GM20000 (cell line): ENCODE measurements at places on chromosomes 12 and 14.

DNA sequence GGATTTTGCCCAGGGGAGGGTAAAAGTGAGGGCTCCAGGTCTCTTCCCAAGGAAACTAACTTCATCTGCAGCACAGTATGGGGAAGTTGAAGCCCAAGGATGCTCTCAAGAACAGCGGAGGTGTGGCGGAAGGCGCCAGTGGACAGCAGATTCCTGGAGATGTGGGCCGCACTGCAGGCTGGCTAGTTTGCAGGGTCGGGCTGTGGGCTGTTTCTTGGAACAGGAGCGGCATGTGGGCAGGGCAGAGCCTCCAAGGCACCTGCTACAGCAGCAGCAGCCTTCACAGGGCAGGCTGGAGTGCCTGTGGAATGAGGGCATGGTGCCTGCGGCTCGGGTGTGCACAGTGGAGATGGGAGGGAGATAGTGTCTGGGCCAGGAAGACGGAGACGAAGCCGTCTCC lies 100.0 kb upstream of the SFSWAP start:
- no peak for DNase-seq

DNA sequence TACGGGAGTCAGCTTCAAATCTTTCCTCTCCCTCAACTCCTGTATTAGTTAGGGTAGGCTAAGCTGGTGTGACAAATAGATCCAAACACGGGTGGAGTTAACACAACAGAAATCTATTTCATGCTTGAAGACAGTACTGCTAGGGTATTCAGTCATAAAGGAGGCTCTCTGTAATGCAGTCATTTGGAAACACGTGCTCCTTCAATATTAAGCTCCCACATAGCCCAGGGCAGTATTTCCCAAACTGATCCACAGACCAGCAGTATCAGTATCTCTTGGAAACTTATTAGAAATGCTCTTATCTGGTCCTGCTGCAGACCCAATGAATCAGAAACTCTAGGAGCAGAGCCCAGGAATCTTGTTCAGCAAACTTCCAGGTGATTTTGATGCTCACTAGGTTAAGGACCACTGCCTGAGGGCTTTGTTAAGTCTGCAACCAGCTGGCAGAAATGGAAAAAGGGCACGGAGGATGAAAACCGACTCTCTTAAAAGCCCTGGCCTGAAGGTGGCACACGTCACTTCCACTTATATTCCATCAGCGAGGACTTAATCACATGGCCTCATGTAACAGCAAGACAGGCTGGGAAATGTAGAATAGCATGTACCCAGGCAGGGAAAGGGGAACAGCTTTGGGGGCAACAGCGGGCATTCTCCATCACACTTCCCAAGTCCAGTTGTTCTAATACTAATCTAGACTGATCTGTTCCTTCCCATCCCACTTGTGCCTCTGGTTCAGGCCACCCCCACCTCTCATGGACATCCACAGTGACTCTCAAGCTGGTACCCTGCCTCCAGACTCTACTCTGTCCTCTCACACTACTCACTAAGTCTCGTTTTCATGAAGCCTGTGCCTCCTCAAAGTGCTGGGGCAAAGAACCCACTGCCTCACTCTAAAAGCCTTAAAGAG lies 38.2 kb upstream of the RIC8B start:
- DNase-seq: no peak

GRCh38 chr14:24847568-24848095 lies 202.3 kb downstream of the STXBP6 start:
- no peak for DNase-seq

GRCh38 chr14:97456958-97457357 lies 659.8 kb downstream of the VRK1 start:
- no peak for DNase-seq

GRCh38 chr12:104280717-104281458 lies 22.7 kb upstream of the EID3 start:
- no peak for DNase-seq

DNA sequence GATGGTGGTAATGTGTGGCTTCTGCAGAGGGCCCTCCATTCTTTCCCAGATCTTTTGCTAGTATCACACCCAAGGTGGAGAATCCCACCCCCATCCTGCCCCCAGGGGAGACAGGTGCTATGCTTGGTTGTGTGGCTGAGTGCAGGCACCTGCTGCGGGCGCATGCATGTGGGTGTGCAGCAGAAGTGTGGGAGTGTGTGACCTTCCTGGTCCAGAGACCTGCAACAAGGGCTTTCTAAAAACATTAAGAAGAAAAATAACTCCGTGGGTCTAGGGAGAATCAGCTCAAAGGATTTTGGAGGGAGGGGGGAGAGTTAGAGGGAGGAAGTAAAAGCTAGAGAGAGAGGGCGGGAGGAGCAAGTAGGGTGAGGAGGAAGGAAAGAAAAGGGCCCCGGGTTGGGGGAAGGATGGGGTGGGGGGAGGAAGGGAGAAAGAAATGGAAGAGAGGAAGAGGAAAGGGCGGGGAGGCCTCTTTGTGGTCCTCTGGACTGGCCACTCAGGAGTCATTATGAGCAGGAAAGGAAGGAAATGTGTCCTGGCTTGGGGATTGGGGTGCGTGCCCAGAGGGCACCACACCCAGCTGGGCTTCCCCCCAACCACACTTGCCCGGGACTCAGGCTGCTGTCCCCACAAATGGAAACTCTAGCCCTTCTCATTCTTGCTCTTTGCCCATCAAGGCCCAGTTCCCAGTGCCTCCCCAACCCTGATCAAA lies 3.1 kb upstream of the FIGNL2 start:
- DNase-seq: no peak

DNA sequence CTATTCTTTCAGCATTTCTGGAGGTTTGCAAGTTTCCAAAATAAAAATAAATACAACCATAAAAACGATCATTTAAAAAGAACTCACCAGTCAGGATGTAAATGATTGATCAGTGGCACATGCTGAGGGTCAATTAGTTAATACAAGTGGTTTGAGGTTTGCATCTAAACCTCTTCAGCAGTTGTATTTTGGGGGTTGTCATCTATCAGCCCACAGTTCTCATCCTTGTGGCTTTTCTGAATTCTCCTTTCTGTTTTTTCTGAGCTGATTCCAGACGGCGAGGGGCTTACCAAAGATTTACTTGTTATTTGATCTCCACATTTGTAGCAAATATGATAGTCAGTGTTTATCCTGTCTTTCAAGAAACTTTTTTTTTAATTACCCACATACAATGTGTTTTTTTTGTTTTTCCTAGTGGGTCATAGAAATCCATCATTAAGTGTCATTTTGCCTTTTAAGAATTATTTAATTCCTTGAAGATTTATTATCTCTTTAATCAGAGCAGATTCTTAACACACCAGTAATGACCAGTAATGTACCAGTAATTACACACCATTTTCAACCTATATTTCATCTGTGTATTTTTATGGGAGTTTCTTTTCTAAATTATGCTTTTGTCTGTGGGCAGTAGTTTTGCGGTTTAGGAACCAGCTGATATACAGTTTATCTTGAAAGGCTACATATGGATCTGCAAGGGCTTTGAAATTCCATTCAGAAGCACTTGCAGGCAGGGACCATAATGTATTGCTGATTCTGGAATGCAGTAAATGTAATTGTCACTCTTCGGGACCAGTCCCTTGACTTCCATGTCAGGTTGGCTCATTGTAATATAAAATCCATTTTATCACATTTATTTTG lies 56.3 kb upstream of the DAAM1 start:
- no peak for DNase-seq

- no peak for DNase-seq
These were observed 5.1 kb downstream of the AHNAK2 start for GRCh38 chr14:104973135-104973384.

GRCh38 chr14:52755607-52756316 lies 25.8 kb downstream of the STYX start:
- no peak for DNase-seq
